ENCODE measurements at places on chromosomes 2 and 18. TPM values are rescaled to one million over a fixed set of nuclear protein-coding genes. Genes with fewer than 3 reads are reported as not detected.

- H3K27ac ChIP-seq, result no peak overlapping the region
- H3K4me3 ChIP-seq, result no peak overlapping the region
- no peaks in the 10 kb centered on the region for H3K4me1 ChIP-seq
- H3K27me3 ChIP-seq, result no peaks in the 10 kb centered on the region
Measured at GRCh38 chr18:7711495-7711894, 144.4 kb downstream of the PTPRM start.

GRCh38 chr2:61178603-61179545 lies 16.9 kb downstream of the C2orf74 start:
- no peak overlapping the region for H3K4me3 ChIP-seq
- no peak for DNase-seq
- peaks cover 43% of the 10 kb centered on the region for H3K36me3 ChIP-seq
- no peaks in the 10 kb centered on the region for H3K27me3 ChIP-seq

GRCh38 chr2:45595721-45596435 lies 15.2 kb downstream of the SRBD1 start:
- H3K4me1 ChIP-seq, result no peaks in the 10 kb centered on the region
- DNase-seq, result no peak
- no peak overlapping the region for H3K27ac ChIP-seq

DNAJC5G gene
- polyA plus RNA-seq, result not detected

RFTN2 gene
- polyA plus RNA-seq, result 0.02 TPM

GRCh38 chr2:20366672-20367116 lies 16.1 kb upstream of the PUM2 start:
- DNase-seq, result no peak
- H3K4me1 ChIP-seq, result peaks cover 8% of the 10 kb centered on the region
- no peak overlapping the region for H3K4me3 ChIP-seq
- no peak overlapping the region for H3K27ac ChIP-seq
- H3K27me3 ChIP-seq, result peaks cover 2% of the 10 kb centered on the region

DNA sequence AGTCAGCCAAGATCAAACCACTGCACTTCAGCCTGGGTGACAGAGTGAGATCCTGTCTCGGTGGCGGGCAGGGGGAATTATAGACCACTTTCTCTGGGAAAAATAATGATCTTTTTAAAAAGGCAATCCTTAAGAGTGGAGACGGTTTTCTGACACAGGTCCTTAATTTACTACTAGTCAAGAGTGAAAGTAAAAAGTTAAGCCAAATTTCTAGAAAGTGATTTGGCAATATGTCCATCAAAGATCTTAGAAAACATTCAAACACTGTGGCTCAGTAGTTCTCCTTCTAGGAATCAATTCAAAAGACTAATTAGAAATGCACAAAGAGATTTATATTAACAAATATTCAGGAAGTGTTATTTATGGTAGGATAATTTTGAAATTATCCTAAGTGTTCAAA lies 148.5 kb upstream of the DNMT3A start:
- peaks cover 9% of the 10 kb centered on the region for H3K4me1 ChIP-seq
- H3K36me3 ChIP-seq, result no peaks in the 10 kb centered on the region
- H3K27ac ChIP-seq, result no peak overlapping the region
- H3K27me3 ChIP-seq, result no peaks in the 10 kb centered on the region

FAM110C gene
- not detected for polyA plus RNA-seq

DNA sequence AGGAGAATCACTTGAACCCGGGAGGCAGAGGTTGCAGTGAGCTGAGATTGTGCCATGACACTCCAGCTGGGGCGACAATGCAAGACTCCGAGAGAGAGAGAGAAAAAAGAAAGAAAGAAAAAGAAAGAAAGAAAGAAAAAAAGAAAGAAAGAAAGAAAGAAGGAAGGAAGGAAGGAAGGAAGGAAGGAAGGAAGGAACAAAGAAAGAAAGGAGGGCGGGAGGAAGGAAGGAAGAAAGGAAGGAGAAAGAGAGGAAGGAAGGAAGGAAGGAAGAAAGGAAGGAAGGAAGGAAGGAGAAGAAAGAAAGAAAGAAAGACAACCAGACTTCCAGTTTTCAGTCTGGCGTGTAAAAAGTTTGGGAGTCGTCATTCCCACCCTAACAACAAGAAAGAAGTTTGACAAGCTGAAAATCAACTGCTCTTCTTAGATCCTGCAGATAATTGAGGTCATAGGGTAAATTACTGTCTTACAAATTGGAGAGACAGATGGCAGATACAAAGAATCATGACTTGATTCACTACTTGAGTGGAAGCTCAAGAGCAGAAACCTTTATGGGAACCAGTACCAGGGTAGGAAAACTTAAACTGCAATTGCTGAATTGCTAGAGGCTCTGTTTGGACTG lies 15.1 kb upstream of the CYP27C1 start:
- no peaks in the 10 kb centered on the region for H3K36me3 ChIP-seq
- no peaks in the 10 kb centered on the region for H3K27me3 ChIP-seq
- no peak for DNase-seq
- H3K4me3 ChIP-seq, result no peak overlapping the region

DNA sequence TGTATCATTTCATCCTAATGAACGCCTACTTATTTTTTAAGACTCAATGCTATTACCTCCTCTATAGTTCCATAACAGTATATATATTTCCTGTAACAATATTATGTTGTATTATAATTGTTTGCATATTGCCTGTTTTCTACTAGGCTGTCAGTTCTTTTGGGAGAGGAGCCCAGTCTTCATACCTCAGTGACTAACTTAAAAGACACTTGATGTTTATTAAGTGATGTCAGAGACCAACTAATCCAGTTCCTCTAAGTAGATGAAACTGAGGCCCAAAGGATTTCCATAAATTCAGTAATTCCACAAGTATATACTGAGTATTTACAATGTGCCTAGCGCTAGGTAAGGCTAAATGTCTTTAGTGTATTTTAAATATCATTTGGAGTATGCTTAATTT lies 48.9 kb upstream of the AAK1 start:
- no peak overlapping the region for H3K27ac ChIP-seq
- no peak for DNase-seq
- no peaks in the 10 kb centered on the region for H3K27me3 ChIP-seq
- no peak overlapping the region for H3K4me3 ChIP-seq

DNA sequence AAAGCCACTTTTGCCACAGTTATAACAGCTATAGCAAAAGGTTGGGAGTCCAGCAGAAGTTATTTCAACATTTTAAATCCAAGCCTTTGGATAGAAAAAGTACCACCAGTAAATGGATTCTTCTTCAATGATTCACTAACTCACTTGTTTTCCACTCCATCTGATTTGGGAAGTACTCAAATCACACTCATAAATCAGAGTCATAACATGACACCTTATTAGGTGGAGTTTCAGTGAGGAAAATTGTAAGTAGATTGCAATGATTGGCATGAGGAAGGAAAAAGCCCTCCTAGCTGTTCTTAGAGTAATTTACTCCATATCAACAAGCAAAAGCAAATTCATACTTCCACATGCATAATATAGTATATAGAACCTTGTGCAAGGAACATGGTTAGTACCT lies 132.9 kb downstream of the NR4A2 start:
- no peak overlapping the region for H3K27ac ChIP-seq
- H3K36me3 ChIP-seq, result no peaks in the 10 kb centered on the region
- H3K4me3 ChIP-seq, result no peak overlapping the region
- DNase-seq, result no peak
- no peaks in the 10 kb centered on the region for H3K27me3 ChIP-seq

ASB3 gene
- polyA plus RNA-seq, result 6.7 TPM

DNA sequence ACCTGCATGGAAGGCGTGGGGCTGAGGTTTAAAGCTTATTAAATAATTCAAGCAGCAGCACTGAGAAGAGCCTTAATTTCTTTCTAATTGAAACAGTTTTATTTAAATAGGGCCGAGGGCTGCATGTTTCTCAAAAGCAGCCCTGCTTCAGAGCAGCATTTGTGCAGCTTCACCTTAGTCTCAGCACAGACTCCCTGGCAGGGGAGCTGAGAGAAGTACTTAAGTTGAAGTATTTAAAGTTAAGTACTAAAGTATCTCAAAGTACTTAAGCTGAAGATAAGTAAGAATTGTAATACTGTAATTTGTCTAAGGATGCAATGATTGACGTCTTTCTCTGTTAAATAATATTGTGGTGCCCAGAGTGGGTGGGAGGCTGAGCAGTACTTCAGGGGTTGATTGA lies 31.4 kb downstream of the IMPA2 start:
- no peak overlapping the region for H3K4me3 ChIP-seq
- H3K36me3 ChIP-seq, result peaks cover 98% of the 10 kb centered on the region
- no peak for DNase-seq
- H3K27ac ChIP-seq, result no peak overlapping the region

- no peak overlapping the region for H3K27ac ChIP-seq
- no peak overlapping the region for H3K4me3 ChIP-seq
- H3K36me3 ChIP-seq, result no peaks in the 10 kb centered on the region
- no peaks in the 10 kb centered on the region for H3K4me1 ChIP-seq
- H3K27me3 ChIP-seq, result no peaks in the 10 kb centered on the region
Measured at GRCh38 chr18:74946646-74947375, 262.1 kb downstream of the PTGR3 start.

C2orf76 gene
- 32.5 TPM for polyA plus RNA-seq

- no peaks in the 10 kb centered on the region for H3K27me3 ChIP-seq
- no peak for DNase-seq
- no peaks in the 10 kb centered on the region for H3K4me1 ChIP-seq
- no peak overlapping the region for H3K27ac ChIP-seq
- no peaks in the 10 kb centered on the region for H3K36me3 ChIP-seq
Measured at GRCh38 chr18:5726011-5726410, 169.3 kb downstream of the TMEM200C start.

GRCh38 chr2:237012577-237013267 lies 73.0 kb upstream of the COPS8 start:
- DNase-seq, result no peak
- no peak overlapping the region for H3K4me3 ChIP-seq

DNA sequence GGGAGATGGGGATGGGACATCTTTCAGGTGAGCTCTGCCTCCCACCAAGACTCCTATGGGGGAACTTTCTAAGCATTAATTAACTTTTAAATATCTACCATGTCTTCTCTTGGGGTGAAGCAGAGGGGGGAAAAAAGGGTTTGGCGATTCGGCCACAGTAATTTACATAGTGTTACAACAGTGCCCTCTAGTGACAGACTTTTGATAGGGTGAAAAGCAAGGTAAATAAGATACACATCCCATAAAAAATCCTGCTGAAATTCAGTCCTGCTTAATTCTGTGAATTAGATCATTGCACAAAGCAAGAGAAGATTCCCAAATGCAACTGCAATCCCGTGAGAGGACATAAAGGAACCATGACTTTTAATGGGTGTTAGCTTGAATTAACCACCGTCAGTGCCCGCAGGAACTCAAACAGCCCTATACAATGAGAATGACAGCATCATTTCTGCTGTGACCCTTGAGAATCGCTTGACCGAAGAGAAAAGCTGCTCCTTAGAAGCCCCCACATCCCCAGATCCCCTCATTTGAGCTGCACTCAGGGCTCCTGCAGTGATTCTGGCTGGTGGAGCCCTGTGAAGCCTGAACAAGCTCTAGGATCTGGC lies 32.8 kb downstream of the FAM124B start:
- no peak overlapping the region for H3K27ac ChIP-seq
- peak; percentile 32 for DNase-seq
- H3K36me3 ChIP-seq, result no peaks in the 10 kb centered on the region
- H3K4me1 ChIP-seq, result peaks cover 4% of the 10 kb centered on the region
- H3K4me3 ChIP-seq, result no peak overlapping the region

- no peak overlapping the region for H3K4me3 ChIP-seq
- peak; percentile 8 for DNase-seq
- no peaks in the 10 kb centered on the region for H3K4me1 ChIP-seq
- H3K27me3 ChIP-seq, result no peaks in the 10 kb centered on the region
- no peaks in the 10 kb centered on the region for H3K36me3 ChIP-seq
Measured at GRCh38 chr2:46876741-46877384, 38.7 kb downstream of the MCFD2 start.

ASXL2 gene
- polyA plus RNA-seq, result 3.6 TPM

KCTD1 gene
- polyA plus RNA-seq, result not detected

- H3K27me3 ChIP-seq, result no peaks in the 10 kb centered on the region
- DNase-seq, result no peak
- H3K4me3 ChIP-seq, result no peak overlapping the region
- no peaks in the 10 kb centered on the region for H3K4me1 ChIP-seq
Measured at GRCh38 chr18:65922103-65922502, 171.3 kb downstream of the CDH7 start.

- no peak overlapping the region for H3K27ac ChIP-seq
- DNase-seq, result no peak
- no peak overlapping the region for H3K4me3 ChIP-seq
- peaks cover 3% of the 10 kb centered on the region for H3K27me3 ChIP-seq
- H3K4me1 ChIP-seq, result no peaks in the 10 kb centered on the region
- H3K36me3 ChIP-seq, result no peaks in the 10 kb centered on the region
Measured at GRCh38 chr2:240947176-240947575, 41.0 kb downstream of the CROCC2 start.

GRCh38 chr2:137964066-137964858 lies at the start of gene HNMT:
HNMT (plus strand) TSS chr2:137964473; CDS start chr2:137964492, 19 bp downstream.
- peak within 1 kb of the TSS; percentile 91 for H3K27ac ChIP-seq
- no peaks in the 10 kb centered on the region for H3K27me3 ChIP-seq

POMC gene
- polyA plus RNA-seq, result 4.7 TPM

GRCh38 chr2:158676696-158677095 lies 118.4 kb upstream of the DAPL1 start:
- no peak overlapping the region for H3K4me3 ChIP-seq
- DNase-seq, result no peak
- peaks cover 78% of the 10 kb centered on the region for H3K36me3 ChIP-seq
- H3K4me1 ChIP-seq, result no peaks in the 10 kb centered on the region

- H3K4me1 ChIP-seq, result no peaks in the 10 kb centered on the region
- H3K27ac ChIP-seq, result no peak overlapping the region
- H3K27me3 ChIP-seq, result no peaks in the 10 kb centered on the region
- peaks cover 100% of the 10 kb centered on the region for H3K36me3 ChIP-seq
- no peak overlapping the region for H3K4me3 ChIP-seq
Measured at GRCh38 chr18:8631265-8631664, 22.0 kb downstream of the RAB12 start.

All from CD14-positive monocyte (primary cell).